ENCODE measurements at places on chromosomes 2 and 18.

GRCh38 chr2:100213595-100213994 is 71.2 kb upstream of the AFF3 start:
- DNase-seq = no peak

DNA sequence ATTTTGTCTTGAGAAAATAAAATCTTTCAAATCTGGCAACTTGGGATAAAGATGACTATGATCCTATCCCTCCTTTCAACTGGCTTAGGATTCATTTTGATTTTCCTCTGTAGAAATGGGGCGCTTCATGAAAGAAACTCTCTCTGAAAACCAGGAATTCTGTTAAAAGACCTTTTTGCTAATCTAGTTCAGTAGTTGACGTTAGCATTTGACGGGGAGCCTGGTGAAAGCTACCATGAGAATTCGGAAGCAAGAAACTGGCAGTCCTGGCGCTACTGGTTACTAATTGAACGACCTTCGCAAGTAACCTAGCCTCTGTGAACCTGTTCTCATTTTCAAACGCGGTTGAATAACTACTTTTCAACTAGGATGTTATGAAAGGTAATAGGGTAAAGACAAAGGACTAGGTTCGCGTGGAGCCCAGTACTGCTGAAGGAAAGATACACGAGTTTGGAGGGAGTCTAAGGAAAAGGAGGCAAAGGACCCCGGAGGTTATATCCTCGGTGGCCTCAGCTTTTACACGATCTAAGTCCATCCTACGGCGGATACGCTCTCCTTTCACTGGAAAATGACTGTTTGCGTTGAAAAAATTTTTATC is 604 bp upstream of the STK11IP start:
- DNase-seq = no peak

DNA sequence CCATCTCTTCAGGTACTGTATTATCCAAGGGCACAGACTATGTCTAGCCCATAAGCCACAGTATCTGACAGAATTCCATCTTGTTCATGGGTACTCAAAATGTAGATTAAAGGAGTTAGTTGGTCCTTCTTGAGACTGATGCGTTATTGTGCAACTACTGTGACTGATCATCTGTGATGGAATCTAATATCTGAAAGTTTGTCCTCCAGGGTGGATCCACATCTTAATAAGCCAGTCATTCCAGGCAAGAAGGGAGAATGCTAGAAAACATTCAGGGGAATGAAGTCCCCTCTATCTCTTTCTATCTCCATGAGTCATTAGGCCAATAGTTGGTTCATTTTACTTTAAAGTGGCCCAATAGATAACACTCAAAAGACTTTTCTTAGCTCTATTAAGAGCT is 252.6 kb downstream of the EXOC6B start:
- no peak for DNase-seq

GRCh38 chr2:134207589-134208209 is 46.2 kb upstream of the MGAT5 start:
- peak; percentile 38 for DNase-seq

DNA sequence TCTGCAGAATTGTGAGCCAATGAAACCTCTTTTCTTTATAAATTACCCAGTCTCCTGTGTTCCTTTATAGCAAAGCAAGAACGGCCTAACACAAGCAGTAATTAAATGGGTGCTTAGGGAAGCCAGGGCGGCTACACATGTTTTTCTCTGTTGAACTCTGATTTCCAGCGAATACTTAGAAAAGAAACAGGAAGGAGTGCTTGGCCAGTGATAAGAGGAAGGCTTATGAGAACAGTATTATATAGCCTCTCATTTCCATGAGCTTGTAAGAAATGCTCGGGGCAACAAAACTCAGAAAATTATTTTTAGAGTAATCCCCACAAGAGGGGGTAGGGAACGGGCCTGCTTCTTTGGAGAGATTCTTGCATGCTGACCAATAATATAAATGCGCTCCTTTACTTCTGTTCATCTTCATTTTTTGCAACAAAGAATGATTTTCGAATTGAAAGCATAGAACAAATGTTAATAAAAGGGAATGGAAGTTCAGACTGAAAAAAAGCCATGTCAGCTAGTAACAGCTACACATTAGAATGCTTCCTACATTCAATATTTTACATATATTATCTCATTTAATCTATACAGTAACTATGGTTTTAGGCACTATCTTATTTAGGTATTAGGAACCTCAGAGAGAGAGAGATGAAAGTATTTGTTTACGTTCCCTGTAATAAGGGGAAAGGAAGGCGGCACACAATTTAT is 49.7 kb upstream of the CCDC85A start:
- DNase-seq = no peak

DNA sequence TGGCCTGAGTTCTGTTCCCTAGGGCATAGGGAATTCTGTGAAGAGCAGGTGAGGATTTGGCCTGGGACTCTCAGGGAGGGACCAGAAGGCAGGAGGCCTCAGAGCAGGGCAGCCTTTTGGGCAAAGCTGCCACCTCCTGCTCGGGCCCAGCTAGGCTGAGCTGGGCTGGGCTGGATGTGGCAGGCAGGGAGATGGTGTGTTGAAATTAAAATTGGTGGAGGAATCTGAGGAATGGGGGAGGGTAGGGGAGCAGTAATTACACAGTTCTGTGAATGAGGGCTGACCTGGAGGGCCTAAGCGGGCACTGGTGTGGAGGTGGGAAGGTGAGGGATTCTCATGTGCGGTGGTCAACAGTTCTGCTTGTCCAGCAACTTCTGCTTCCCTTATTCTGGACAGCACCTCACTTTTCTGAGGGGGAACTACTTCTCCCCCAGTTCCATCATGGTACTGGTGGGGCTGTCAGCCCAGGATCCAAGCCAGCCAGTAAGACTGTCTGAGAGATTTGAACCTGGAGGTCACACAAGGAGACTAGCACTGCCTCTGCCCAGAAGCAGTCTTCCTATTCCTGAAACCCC is 22.0 kb upstream of the ASPRV1 start:
- DNase-seq = no peak

GRCh38 chr2:174059884-174060244 is 94.7 kb upstream of the SP3 start:
- no peak for DNase-seq

DNA sequence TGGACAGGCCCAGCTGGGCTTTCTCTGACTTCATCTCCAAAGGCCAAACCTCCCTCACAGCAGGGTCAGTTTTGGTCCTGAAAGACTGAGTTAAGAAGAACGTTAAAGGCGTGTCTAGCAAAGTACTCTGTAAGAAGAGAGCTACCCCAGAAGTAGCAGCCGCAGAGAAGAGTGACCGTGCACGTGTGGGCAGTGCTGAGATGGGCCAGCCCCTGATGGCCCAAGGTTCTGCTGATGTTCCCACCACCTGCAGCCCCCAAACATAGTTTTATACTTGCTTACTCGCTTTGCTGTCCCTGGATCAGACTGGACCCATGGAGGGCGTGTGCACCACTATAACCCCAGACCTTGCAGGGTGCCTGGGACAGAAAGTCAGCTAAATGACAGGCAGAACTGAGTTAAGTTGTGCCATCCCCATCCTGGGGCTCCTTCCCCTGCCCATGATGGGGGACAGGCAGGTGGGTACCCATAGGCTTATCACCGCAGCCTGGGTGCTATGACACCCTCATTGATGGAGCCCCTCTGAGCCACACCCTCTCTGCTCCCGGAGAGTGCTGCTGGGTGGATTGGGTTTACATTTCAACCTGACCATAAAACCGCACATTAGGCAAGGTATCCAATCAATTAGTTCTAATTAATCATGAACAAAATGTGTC is 367.3 kb upstream of the HS6ST1 start:
- no peak for DNase-seq

GRCh38 chr2:202014759-202015211 is 18.9 kb upstream of the FZD7 start:
- no peak for DNase-seq

- DNase-seq = no peak
Observed at GRCh38 chr2:54470266-54470938, 14.3 kb downstream of the SPTBN1 start.

- no peak for DNase-seq
Observed at GRCh38 chr2:137942833-137943677, 21.2 kb upstream of the HNMT start.

- DNase-seq = no peak
Observed at GRCh38 chr2:157077753-157078350, 179.7 kb upstream of the GALNT5 start.

- DNase-seq = no peak
Observed at GRCh38 chr2:231278868-231279267, 80.4 kb downstream of the ARMC9 start.

GRCh38 chr2:202486351-202486750 is 110.2 kb downstream of the BMPR2 start:
- no peak for DNase-seq

GRCh38 chr2:133377021-133377481 is 191.2 kb downstream of the NCKAP5 start:
- no peak for DNase-seq

GRCh38 chr2:85926931-85927661 is 38.3 kb upstream of the ST3GAL5 start:
- no peak for DNase-seq

DNA sequence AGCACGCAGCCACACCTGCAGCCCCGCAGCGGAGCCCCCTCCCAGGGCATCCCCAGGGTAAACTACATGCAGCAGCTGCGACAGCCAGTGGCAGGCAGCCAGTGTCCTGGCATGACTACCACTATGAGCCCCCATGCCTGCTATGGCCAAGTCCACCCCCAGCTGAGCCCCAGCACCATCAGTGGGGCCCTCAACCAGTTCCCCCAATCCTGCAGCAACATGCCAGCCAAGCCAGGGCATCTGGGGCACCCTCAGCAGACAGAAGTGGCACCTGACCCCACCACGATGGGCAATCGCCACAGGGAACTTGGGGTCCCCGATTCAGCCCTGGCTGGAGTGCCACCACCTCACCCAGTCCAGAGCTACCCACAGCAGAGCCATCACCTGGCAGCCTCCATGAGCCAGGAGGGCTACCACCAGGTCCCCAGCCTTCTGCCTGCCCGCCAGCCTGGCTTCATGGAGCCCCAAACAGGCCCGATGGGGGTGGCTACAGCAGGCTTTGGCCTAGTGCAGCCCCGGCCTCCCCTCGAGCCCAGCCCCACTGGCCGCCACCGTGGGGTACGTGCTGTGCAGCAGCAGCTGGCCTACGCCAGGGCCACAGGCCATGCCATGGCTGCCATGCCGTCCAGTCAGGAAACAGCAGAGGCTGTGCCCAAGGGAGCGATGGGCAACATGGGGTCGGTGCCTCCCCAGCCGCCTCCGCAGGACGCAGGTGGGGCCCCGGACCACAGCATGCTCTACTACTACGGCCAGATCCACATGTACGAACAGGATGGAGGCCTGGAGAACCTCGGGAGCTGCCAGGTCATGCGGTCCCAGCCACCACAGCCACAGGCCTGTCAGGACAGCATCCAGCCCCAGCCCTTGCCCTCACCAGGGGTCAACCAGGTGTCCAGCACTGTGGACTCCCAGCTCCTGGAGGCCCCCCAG is 254.1 kb downstream of the GLI2 start:
- no peak for DNase-seq

DNA sequence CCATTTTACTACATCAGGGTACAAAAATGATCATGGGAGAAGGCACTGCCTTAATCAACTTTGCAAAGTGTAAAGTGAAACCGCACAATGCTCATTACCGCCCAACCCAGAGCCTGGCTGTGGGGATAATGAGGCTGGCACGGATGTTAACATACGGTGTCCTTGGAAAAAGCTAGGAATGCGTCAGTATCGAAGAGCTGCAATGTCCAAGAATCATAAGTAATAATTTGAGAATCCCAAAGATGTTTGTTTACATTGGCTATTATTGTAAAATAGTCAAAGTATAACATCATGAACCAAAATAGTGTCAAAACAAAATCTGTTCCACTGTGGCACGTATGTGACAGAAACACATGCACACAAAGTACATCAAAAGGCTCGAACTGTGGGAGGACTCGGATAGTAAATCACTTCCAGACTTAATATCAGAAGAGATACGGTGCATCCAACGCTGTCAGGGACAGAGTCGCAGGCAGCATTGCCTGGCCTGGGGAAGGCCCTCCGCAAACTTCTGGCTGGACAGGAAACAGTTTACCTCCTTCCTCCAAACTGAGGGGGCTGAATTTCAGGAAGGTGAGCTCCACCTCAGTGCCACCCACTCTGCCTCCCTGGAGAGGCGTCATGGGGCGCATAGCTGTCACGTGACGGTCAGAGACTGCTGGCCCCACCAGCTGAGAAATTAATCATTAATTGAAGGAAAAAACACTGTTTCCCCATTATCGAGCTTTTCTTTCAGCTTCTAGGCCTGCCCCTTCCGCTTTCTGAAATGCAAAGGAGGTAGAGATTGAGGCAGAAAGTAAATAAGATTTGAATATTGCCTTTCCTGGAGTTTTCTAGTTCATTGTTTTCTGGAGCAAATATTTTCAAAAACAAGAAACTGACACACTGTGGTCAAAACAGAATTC is 1.8 kb upstream of the ID2 start:
- no peak for DNase-seq

- peak; percentile 38 for DNase-seq
Observed at GRCh38 chr2:38740851-38741731, 10.1 kb downstream of the SRSF7 start.

DNA sequence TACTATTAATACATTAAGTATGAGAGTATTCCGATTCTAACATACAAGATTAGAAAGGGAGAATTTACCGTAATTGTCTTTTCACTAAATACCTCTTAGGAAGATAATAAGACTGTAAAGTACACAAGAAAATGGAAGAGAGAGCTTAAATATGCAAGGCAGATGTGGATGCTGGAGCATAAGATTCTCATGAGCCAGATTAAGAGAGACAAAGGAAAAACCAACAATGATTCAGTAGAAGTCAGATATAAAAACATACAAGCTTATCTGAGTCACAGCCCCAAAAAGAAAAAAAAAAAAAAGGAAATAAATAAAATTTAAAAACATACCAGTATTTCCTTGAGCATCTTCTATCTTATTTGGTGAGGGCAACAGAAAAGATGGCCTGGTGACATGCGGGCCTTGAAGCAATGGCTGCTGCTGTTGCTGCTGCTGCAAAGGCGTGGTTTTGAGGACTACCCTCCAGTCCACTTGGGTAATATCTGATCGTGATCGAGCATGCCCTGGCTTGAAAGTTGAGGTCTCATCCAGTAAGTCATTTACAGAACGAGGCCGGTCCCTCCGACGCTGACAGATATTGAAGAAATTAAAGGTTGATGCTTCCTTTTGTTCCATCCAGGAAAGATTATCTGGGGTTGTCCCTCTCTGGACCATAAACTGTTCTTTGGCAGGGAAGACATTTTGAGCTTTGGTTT is 24.5 kb downstream of the PLEKHM3 start:
- DNase-seq = no peak

DNA sequence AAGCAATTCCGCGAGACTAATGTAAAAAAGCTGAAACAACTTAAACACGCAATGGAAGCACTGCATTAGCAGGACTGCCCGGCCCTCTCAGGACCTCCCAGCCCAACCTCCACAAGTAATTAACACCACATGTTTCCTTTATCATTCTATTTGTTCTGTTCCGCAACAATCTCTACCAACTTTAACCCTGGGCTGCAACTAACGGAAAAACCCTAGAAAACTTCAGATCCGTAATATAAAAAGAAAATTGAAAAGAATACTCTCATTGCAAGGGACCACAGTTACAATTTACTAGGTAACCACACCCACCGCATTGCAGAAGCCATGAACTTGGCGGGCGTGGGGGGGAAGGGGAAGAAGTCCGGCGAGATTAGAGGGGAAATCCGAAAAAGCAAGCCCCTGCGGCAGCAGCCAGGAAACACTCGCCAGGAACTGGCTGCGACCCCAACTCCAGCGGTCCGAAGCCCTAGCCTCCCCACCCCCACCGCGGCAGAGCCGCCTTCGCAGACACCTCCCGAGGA is 1.2 kb downstream of the EPB41L3 start:
- DNase-seq = no peak
